Thoracic aorta (tissue), 2 donors: ENCODE measurements at places on chromosomes 2 and 18. TPM values are rescaled to one million over a fixed set of nuclear protein-coding genes. Genes with fewer than 3 reads are reported as not detected.

The TSHZ1 gene
- total RNA-seq = 13.9 TPM

The RAB6C gene
- not detected for total RNA-seq

The MYO5B gene
- 13.5 TPM for total RNA-seq

The ASB18 gene
- total RNA-seq = not detected

The BOLL gene
- total RNA-seq = not detected

The CEP192 gene
- total RNA-seq = 27.2 TPM

The ONECUT2 gene
- total RNA-seq = not detected

DNA sequence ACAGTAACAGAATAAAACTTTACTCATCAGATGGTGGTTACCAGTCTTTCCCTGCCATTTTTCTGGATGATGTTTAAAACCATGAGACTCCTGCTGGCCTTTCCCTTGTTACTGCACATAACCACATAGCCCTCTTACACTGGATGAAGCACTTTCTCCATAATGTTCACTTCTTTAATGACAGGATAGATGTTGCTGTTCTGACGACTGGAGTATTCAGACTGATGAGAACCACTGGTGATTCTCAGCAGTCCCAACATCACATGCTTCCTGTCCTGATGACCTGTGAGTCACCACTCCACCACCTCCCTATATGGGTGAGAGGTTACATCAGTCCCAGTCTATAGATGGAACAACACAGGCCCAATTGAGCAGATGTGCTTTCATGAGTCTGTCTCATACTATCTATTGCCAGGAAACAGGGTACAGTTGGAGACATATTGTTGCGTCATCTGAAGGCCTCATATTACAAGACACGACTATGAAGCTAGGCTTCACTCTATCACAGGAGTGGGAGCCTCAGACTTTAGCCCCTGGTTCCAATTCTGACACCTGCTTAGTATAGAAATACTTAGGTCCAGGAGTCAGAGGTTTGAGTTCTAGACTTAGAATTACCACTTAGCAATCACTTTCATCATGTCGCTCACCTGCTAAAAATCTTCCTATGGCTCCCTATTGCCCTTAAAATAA lies 145.7 kb upstream of the KLF7 start:
- no peak overlapping the region for H3K4me3 ChIP-seq
- DNase-seq = no peak
- H3K36me3 ChIP-seq = no peaks in the 10 kb centered on the region
- H3K27ac ChIP-seq = no peak overlapping the region
- H3K4me1 ChIP-seq = no peaks in the 10 kb centered on the region

DNA sequence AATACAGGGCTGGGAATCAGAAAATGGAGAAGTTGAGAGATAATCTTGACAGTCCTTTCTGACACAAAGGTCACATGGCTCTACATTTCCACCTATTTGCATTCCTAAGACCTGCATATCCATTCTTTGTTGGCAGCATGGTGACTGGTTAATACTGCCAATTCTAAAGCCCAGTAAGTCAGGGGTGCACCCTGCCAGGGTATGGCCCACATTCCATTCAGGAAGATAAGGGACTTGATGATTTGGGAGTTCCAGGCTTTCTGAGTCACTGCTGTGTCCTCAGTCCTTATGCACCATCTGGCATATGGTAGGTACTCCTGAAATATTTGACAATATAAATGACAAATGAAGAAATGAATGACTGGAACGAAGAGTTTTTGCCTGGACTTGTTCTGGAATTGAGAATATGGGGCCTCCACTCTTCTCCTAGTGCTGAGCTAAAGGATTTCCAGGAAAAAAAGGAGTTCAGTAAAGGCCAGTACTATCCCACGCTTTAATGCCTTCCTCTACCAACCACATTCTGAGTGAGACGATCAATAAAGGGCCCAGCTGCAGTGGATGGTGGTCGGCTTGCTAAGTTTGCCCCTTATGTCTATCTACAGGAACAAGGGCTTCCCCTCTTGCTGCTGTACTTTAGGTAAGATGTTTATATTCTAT lies 31.7 kb upstream of the EIF2AK3 start:
- peak overlapping the region; percentile 30 for H3K4me3 ChIP-seq
- no peaks in the 10 kb centered on the region for H3K36me3 ChIP-seq
- no peak for DNase-seq
- no peaks in the 10 kb centered on the region for H3K27me3 ChIP-seq
- peak overlapping the region; percentile 64 for H3K27ac ChIP-seq
- peaks cover 14% of the 10 kb centered on the region for H3K4me1 ChIP-seq
